Inflammatory macrophage (primary cell): ENCODE measurements at places on chromosomes 12 and 14.

- no peak for DNase-seq
These were observed 12.4 kb downstream of the PPM1H start for GRCh38 chr12:62922539-62922938.

GRCh38 chr12:2373307-2373706 lies 320.5 kb downstream of the CACNA1C start:
- DNase-seq: no peak

- DNase-seq: peak; percentile 23
These were observed 600 bp downstream of the PNN start for GRCh38 chr14:39175445-39176262.

GRCh38 chr12:57836442-57837375 lies 9.8 kb downstream of the CTDSP2 start:
- DNase-seq: no peak

- no peak for DNase-seq
These were observed 1.8 kb downstream of the INHBE start for GRCh38 chr12:57456737-57457490.

- no peak for DNase-seq
These were observed 66.3 kb downstream of the IFT43 start for GRCh38 chr14:76051717-76052465.

DNA sequence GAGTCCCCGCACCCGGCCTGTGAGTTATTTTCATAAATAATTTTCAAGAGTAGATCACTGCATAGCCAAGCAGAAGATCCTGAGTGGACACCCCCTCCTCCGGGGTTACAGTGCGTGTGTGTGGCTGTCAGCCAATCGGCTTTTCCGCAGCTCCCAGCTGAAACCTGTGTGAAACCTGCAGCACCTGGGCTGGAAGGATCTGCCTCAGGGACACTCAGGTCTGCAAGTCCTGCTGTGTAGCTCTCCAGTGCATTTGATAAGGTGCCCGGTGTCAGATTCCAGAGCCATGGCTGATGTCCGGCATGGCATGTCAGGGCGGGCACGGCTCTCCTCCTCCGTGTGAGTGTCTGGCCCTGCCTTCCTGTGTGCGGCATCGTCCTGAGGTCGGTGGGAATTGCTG lies 124.8 kb downstream of the GLT1D1 start:
- no peak for DNase-seq

DNA sequence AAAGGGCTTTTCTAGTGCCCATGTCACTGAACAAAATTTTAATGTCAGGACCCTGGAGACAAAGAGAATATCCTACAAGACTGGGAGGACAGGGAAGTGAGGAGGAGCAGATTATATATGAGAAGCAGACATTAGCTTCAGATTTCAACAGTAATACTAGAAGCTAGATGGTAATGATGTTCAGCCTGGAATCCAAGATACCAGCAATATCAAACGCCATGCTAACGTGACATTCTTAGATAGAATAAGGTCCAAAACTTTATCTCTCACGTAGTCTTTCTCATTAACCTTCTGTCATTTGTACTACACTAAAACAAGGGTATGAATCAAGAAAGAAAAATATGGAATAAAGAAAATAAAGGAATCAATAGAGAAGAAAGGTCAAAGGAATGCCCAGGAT lies 18.7 kb downstream of the SOS2 start:
- no peak for DNase-seq
